ENCODE measurements at places on chromosomes 5 and 9.

DNA sequence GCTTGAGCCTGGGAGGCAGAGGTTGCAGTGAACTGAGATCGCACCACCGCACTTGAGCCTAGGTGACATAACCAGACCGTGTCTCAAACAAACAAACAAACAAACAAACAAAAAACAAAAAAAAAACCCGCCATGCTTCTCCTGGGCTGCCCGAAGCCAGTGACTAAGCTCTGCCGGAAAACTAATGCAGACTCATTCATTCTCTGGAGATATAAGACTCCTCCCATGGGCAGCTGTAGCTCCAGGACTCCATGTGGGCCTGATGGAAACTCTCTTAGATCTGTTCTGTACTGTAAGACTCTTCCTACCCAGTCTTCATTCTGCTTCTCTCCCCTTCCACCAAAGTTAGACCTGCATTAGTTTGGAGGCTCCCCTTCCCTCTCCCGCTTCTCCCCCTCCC is 11.1 kb downstream of the GLDC start:
- no peak for DNase-seq

- DNase-seq = no peak
These were observed 82.1 kb downstream of the C9orf152 start for GRCh38 chr9:110125763-110126351.

- no peak for DNase-seq
These were observed 106.1 kb downstream of the NUDT12 start for GRCh38 chr5:103456476-103456875.

GRCh38 chr5:55303238-55303690 is 4.2 kb downstream of the DHX29 start:
- no peak for DNase-seq

DNA sequence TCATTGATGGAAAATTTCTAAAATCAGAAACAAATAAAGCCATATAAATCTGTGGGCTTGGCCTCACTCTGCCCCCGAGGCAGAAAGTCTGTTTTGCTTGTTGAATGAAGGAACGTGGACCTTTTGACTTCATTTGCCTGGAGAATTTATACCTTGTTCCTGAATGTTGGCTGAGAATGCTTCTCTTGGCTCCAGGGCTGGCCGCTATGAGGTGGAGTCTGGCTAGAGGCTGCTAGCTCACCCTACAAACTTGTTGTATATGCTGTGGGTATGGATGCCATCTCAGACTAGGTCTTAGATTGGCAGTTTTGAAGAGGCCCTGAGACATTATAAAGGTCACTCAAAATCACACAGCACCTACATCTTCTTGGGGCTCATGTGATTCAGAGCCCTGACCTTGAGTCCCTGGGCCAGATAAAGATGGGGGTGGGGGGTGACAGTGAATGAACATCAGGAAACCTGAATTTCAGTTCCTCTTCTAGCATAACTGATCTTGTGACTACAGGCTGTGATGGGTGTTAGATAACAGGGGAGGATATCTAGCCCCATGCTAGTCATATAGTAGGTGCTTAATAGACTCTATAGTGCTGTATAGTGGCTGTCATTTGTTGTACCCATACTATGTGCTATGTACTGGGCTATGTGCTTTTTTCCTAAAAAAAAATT is 2.8 kb downstream of the GM2A start:
- no peak for DNase-seq

GRCh38 chr9:133726401-133727276 is 11.5 kb downstream of the SARDH start:
- DNase-seq = no peak
